ENCODE measurements at places on chromosomes 11 and 22.

- no peak for DNase-seq
These were observed 22.3 kb downstream of the CBX7 start for GRCh38 chr22:39130152-39130704.

- DNase-seq: no peak
These were observed 176.4 kb downstream of the SHANK2 start for GRCh38 chr11:71075871-71076420.

DNA sequence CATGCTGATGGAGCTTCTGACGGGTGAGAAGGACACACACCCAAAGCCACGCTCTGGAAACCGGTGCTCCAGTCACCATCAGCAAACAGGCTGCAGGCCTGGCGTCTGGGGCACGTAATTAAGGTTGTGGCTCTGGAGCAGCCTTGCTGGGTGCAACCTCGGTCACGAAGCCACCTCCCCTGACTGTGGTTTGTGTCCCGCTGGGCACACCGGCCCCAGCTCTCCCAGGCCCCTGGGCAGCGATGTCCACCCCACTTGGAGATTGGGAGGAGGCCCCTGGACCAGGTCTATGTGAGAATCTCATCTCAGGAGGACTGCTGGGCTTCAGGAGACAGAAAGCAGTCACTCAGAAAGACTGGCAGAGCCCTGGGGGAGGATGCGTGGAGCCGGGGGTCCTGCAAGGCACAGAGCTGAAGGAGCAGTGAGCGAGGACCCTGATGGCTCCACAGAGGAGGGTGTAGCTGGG, 631.6 kb downstream of the BRD1 start:
- no peak for DNase-seq

DNA sequence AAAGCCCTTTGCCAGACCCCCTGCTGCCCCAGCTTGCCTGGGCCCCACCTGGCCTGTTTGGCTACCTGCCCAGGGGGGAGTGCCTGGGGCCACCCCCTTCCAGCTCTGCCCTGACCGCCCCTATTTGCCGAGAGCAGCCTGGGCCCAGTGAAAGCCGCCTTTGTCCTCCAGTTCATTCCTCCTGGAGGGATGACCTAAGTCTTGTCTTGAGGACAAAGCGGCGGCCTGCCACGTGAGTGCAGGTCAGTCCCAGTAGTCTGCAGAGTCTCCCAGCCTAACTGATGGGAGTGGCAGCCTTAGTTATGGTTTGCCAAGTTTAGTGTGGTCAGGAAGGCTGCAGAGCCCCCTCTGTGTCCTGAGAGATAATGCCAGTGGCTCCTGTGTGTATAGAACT, 115.9 kb upstream of the CRYBB3 start:
- no peak for DNase-seq

- no peak for DNase-seq
These were observed 530.6 kb upstream of the KIRREL3 start for GRCh38 chr11:127531167-127531566.

DNA sequence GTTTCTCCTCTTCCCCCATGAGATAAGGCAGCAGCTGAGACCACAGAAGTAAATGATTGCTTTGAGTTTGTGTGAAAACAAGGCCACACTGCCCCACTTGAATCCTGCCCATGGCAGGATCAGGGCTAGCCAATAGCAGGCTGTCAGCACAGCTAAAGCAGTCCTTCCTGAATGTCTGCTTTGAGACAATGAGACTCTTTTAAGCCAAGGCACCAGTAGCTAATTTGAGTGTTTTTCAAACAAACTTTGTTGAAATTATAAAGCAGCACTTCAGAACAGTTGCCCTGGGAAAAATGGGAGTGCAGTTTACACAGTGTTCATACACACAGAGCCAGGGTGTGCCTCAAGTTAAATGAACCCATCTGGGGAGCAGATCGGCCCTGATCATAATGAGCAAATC, 103.5 kb upstream of the OR5AK2 start:
- no peak for DNase-seq

- no peak for DNase-seq
These were observed 833 bp downstream of the SCUBE2 start for GRCh38 chr11:9090488-9091043.

DNA sequence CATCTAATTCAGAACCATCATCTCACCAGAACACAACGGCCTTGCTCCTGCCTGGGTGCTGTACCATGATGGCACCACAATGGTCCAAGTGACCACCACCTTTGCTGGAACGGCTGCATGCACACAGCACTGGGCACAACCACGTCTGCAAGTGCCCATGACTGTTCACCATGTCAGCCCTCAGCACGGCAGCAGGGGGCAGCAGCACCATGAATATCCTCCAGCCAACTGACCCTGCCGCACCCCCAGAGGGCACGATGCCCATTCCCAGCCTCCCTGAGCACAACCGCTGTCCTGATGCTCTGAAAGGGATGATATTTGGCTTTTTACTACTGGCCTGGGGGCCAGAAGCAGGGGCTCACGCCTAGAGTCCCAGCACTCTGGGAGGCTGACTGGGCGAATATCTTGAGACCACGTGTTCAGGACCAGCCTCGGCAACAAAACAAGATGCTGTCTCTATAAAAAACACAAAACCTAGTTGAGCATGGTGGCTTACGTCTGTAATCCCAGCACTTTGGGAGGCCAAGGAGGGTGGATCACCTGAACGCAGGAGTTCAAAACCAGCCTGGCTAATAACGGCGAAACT, 25.7 kb downstream of the DRD4 start:
- peak; percentile 50 for DNase-seq

- peak; percentile 60 for DNase-seq
These were observed 74.9 kb upstream of the HORMAD2 start for GRCh38 chr22:30005213-30005857.

GRCh38 chr11:13384908-13385640, 77.9 kb downstream of the BTBD10 start:
- DNase-seq: peak; percentile 39

DNA sequence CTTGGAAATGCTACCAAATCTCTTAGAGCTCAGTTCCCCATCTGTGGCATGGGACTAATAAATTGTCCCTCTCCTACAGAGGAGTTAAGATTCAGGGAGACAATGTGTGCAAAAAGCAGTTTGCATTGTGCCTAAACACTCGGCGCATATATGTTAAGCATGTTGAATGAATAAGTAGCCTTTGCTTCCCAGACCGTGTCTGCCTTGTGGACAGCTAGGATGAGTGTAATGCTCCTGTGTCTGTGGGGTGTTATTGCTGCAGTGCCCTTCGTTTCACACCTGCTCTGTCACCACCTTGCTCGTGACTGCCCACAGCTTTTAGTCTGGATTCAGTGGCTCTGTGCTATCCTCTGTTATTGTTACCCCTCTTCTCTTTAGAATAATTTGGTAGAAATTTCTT, 14.1 kb downstream of the ENDOD1 start:
- DNase-seq: no peak

DNA sequence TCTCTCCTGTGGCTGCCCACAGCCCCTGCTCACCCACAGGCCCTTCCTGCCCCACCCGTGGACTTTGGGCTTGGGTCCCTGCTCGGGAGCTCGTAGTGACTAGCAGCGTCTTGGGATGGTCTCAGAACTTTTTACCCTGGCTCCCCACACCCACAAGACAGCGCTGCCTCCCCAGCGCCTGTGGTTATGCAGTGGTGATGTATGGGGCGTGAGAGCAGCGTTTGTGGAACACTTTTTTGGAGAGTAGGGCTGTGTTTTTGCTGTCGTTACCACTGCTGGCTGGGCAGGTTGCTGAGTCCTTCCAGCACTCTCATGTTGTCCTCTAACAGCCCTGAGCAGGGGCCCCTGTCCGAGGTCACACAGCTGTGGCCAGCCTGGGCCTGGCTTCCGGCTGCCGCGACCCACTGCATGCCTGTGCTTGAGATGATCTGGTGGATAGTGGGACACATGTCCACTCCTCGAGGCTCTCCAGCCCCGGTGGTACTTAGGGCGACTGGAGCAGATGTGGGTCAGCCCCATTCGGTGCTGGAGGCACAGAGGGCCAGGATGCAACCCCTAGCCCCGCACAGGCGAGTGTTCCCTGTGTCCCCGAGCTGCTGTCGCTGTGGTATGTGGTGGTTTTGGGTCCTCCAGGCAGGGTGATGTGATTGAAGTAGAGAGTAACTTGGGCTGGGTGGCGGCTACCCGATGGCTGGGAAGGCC, 7.1 kb upstream of the GRAMD4 start:
- DNase-seq: peak; percentile 45

DNA sequence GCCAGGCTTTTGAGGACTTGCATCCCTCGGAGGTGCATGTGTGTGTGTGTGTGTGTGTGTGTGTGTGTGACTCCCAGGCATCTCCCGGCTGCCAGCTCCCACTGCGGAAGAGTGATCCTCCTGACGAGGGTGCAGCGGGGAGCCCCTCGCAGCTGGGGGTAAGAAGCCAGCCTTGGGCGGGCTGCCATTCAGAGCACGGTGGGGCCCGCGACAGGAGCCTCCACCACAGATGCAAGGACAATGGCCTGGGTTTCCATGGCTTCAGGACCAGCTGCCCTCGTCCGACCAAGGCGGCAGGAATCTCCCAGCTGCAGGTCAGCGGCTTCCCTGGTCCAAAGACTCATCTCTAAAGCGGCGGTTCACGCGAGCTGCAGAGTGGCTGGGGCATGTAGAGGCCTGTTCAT, 908.5 kb downstream of the BRD1 start:
- DNase-seq: no peak

- no peak for DNase-seq
These were observed 32.0 kb upstream of the RELT start for GRCh38 chr11:73344191-73344607.

DNA sequence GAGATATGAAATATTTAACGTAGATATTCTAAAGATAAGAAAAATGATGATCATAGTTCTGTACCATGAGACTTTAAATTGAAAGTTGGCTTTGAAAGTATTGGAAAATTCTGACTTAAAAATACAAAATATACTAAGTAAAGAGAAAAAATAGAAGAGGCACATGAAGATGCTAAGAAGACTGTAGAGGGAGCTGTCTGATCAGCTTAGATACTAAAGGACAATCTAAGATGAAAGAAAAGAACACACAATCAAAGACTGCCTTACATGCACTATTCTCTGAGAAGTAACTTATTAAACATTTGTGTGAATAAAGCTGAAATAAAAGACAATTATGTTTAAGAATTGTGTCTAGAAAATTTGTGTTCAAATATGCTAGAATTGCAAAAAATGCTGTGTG, 55.1 kb downstream of the RBMXL2 start:
- no peak for DNase-seq

DNA sequence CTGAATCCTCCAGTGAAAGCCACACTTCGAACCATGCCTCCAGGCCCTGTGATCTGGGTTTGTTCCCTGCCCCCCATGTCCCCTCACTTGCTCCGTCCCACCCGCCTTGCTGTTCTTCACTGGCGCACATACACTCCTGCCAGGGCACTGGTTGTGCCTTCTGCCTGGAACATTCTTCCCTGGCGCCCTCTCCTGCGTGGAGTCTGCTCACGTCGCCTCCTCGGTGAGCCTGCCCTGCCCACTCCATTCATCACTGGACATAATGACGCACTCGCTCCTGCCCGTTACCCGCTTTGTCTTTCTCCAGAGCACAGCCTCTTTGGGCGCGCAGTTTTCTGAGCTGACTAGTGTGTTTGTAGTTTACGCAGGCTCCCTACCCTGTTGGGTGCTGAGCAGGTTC, 21.0 kb upstream of the MIEF1 start:
- no peak for DNase-seq

DNA sequence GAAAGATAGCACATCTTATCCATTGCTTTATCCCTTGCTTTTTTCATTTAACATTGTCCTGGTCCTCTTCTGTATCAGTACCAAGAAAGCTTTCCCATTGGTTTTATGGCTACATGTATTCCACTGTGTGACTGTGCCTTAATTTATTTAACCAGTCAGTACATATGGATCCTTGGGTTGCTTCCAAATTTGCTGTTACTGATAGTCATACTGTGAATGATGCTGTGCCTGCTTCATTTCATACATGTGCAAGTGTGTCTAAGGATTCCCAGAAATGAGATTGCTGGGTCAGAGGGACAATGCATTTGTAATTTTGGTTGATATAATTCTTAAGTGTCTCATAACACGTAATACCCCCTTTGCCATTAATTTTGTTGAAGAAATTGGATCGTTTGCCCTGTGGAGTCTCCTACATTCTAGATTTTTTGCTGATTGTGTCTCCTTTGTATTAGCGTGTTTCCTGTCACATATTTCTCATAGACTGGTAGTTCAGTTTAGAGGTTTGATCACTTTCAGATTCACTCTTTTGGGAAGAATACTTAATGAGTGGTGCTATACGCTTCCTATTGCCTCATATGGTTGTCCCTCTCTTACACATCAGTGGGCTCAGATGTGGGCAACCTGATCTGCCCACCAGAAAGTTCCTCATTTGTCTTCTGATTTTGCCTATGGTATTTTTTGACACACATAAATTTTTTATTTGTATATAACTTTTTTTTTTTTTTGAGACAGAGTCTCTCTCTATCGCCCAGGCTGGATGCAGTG, 35.3 kb downstream of the MYBPC3 start:
- DNase-seq: no peak
